ENCODE measurements at places on chromosomes 2 and 18. TPM values are rescaled to one million over a fixed set of nuclear protein-coding genes. Genes with fewer than 3 reads are reported as not detected.

Gene SCN1A
- total RNA-seq, result 1.8 TPM

Gene OTOS
- not detected for total RNA-seq

DNA sequence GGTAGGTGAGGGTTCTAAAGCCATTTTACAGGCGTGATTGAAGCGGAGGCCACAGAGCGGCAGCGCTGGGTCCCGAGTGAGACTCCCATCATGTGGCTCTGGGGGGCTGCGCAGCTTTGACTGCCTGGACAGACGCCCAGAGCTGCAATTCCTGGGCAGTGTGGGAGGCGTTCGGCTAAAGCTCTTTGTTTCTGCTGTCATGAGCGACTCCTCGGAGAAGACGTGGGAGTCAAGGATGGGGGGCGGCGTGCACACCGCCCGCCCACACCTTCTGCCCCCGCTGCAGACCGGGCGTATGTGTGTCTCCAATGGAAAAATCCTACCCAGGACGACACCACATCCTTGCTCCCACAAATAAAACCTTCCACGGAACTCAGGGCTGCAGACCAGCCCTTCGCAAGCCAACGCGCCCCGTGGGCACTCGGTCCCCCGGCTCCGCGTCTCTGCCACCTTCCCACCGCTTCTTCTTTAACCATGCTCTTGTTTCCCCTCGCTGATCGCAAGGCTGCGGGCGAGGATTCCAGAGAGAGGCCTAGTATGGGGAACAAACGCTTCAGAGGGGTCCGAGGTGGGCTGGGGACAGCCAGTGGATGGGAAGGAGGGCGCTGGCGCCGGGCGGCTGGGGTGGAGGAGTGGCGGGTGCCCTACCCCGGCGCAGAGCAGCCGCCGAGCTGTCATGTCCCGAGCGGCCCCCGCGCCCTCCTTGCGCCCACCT, 680 bp upstream of the LBH start:
- DNase-seq, result peak; percentile 68

Gene PAX8
- total RNA-seq, result 1.4 TPM

- no peak for DNase-seq
Observed at GRCh38 chr18:8994603-8995002, 107.9 kb upstream of the NDUFV2 start.

Gene TMEFF2
- total RNA-seq, result 23.9 TPM

- DNase-seq, result no peak
Observed at GRCh38 chr2:67799886-67800285, 262.9 kb downstream of the C1D start.

- DNase-seq, result no peak
Observed at GRCh38 chr2:172404824-172405223, 22.6 kb upstream of the ITGA6 start.

DNA sequence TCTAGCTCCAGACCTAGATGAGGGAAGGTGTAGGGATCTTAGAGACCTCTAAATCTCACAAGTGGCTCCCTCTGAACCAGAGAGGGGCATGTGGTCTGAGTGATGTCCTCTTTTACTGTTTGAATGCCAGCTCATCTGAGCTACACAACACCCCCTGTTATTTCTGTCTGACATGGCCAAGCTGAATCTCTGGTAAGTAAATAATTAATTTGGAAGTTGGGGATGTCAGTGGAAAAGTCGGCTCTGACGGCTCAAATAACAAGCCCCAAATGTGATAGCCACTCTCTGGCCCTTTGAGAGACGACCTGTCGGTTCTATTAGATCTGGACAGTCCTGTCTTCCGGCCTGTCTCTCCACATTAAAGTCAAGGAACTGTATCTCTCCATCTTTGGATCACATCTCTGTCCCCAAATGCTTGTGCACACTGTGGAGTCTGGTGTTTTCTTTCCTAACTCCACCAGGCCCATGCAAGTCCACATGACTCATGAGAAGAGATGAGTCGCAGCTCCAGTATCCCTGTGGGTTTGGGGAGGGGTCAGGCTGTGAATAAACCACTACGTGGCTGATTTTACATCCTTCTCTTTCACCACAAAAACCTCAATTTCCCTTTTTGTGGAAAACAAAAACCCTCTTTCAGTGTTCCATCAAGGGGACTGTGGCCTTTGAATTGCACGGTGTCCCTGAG, 52.5 kb downstream of the SETBP1 start:
- DNase-seq, result no peak

Gene UBE2E3
- 294 TPM for total RNA-seq

DNA sequence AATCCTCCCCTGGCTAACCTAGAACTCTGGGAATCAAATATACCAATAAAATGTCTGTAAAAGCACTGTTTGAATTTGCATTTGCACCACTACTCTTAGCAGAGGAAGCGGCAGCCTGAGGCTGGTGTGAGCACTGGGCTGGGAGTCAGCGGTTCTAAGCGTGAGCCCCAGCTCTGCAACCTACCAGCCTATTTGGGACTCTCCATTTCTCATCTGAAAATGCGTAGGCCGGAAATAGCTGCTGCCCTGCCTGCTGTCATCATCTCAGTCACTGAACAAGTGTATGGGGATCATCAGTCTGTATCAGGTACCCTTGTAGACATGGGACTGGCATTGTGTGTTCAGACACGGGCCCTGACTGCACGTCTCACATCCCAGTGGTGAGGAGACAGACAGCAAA, 194.3 kb downstream of the ANKRD30B start:
- DNase-seq, result no peak

Gene ACKR3
- 1.2 TPM for total RNA-seq

Gene MC2R
- total RNA-seq, result not detected

GRCh38 chr18:5998907-5999306, 103.6 kb upstream of the TMEM200C start:
- DNase-seq, result no peak

DNA sequence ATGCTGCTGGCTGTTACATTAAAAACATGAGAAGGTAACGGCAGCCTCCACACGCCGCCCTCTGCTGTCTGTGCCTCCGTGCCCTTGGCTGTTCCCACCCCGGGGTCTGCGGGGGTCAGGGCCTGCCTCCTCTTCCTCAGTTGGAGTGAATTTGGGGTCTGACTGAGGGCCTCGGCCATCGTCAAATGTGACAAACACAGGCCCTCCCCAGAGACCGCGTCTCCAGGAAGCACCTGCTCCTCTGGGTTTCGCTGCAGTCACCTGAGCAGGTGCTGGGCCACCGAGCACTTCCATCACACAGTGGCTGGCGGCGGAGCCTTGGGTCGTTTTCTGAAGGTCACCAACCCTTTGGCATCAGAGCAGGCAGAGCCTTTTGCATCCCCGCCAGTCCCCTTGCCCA, 70.9 kb downstream of the NFATC1 start:
- no peak for DNase-seq

DNA sequence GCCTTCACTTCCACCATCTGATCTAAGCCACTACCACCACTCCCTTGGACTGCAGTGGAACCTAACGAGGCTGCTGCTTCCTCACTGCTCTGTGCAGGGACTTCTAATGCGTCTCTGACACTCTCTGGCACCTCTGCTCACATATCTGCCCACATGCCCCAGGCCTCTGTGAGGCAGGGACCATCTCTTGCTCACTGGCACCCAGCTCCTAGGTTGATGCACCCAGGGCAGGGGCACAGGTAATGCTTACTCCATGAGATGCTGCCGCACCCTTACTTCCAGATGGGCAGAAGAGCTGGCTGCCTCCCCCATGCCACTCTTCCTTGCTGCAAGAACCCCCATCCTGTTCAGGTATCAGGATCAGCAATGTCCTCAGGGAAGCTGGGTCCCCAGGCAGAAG, 294.0 kb upstream of the HS6ST1 start:
- no peak for DNase-seq

DNA sequence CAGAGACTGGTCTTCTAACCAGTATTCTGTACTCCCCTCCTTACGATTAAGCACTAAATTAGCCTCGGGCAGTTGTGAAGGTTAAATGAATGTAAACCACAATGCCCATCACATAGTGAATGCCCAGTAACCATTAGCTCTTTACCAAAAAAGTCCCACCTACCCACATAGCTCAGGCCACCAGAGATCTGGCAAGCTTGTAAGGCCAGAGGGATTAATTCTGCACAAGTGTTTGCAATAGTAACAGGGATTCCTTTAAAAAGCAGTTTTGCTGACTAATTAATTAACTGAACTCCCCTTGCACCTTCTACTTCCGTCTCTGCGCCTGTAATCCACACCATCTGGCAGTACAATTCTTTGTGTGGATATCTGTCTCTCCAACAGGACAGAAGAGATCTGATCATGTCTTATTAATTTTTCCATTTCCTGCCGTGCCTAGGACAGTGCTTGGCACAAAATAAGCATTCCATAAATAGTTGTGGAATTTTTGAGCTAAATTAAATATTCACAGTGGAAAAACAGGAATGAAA, 36.2 kb upstream of the IGFBP2 start:
- no peak for DNase-seq

DNA sequence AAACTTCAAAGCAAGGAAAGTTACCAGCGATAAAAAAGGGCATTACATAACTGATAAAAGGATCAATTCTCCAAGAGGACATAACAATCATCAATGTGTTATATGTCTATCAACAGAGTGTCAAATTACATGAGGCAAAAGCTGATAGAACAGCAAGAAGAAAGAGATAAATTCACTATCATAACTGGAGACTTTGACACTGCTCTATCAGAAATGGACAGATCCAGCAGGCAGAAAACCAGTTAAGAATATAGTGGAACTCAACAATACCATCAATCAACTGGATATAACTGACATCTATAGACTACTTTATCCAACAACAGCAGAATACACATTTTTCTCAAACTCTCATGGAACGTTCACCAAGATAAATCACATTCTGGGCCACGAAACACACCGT, 65.0 kb downstream of the ROCK2 start:
- DNase-seq, result no peak

Gene ICA1L
- total RNA-seq, result 12.0 TPM

Gene CYTIP
- not detected for total RNA-seq

Measured in glutamatergic neuron (in vitro differentiated cells).